Right atrium auricular region (tissue), 2 donors: ENCODE measurements at places on chromosomes 3 and 15. TPM values are rescaled to one million over a fixed set of nuclear protein-coding genes. Genes with fewer than 3 reads are reported as not detected.

Gene VPS8
- total RNA-seq: 23.0 TPM

DNA sequence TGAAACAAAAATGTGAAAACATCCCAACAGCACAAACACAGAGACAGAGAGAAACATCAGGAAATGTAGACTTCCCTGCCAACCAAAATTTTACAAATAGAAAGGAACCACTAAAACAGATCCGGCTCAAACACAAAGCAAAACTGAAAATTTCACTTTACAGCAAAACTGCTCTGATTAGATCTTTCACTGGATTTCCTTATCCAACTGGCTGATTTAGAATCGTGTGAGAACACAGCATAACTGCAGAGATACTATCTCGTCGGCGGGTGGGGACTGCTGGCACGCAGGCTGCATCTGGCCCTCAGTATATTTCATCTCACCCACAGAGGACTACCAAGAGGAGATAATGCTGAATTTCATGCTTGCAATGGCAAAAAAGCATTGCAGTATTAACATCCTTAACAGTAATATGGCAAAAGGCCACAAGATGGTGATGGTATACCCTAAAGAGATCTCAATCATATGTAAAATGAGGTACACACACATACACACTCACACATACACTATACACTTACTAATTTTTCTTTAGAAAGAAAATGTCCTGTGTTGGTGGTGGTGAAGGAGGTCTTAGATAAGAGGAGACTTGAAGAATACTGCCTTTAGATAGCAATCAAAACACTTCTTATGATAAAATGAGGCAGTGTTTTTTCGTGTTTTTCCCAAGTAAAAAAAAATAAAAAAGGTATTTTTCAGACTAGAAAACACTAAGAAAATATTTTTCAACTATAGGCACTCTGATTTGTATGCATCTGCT, 10.6 kb upstream of the LEO1 start:
- DNase-seq: no peak

Gene AQP9
- total RNA-seq: 1.1 TPM

Gene FHIT
- 10.4 TPM for total RNA-seq

DNA sequence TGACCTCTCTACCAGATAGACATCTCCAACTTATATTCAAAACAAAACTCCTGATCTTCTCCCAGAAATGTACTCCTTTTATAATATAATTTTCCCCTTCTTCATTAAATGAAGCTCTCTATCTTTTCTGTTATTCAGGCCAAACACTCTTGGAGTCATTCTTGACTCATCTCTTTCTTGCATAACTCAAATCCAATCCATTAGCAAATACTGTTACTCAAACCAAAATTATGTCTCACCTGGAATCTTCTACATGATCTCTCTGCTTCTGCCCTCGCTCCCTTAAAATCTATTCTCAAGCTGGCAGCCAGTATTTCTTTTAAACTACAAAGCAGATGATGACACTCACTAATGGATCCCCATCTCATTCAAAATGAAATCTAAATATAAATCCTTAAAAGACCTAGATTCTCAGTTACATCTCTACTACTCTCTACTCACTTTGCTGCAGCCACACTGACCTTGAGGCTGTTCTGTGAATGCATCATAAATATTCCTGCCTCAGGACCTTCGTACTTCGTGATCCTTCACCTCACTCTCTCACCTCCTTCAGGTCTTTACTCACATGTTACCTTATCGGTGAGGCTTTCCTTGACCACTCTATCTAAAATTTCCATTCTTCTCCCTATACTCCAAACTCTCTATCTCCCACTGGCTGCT, 160.9 kb downstream of the TBC1D5 start:
- DNase-seq: no peak

Gene HRG
- not detected for total RNA-seq

Gene COMMD4
- 52.4 TPM for total RNA-seq

Gene CDHR4
- not detected for total RNA-seq

Gene DPPA2
- not detected for total RNA-seq

- no peak for DNase-seq
Measured at GRCh38 chr3:102129760-102130608, 280.7 kb downstream of the NFKBIZ start.

Gene DUOX2
- 0.08 TPM for total RNA-seq

Gene GADL1
- total RNA-seq: not detected

- DNase-seq: peak; percentile 75
Measured at GRCh38 chr3:36893137-36893557, 51.7 kb downstream of the TRANK1 start.

DNA sequence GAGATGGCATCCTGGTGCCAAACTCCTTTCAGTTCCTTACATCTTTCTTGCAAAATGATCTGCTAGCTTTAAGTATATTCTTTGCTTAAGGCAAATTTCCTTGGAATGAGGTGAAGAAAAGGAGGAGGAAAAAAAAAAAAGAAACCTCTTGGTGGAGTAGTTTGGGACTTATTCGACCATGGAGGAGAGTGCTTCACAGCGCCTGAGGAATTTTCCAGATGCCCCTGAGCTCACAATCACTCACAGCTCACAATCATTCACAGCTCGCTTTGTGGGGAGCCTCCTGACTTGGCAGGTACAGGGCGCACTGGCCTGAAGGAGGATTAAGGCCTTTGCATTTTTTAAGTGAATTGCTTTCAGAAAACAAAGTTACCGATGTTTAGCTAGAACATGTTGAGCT, 53.9 kb downstream of the BOC start:
- DNase-seq: no peak

DNA sequence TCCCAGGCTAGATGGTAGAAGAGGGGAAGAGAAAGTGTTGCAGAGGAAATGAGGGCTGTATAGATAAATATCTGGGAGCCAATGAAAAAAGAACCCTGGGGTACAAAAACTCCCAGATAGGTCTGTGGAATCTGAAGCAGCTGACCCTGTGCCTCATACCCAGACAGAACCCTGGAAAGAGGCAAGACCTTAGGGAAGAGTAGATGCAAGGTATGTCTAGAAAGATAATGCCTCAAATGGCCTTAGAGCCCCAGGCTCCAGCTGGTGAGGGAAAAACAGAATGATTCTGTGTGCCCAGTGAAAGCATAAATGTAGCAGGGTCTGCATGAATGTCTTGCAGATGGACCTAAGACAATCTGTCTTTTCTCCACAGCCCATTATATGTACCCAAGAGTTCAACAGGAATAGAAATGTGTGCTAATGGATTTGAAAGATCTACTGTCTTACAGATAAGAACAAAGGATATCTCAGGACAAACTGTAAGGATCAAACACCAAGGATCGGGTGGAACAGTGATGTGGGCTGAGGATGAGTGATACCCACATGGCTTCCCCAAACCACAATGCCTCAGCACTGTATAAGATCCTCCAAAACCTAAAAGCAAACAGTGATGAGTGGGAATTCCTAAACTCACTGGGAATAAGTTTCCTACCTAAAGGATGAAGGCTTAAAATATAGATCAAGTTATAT, 58.8 kb downstream of the NCEH1 start:
- no peak for DNase-seq

- no peak for DNase-seq
Measured at GRCh38 chr3:131608296-131608695, 105.5 kb upstream of the MRPL3 start.

Gene SCAP
- total RNA-seq: 46.5 TPM

Gene GRM7
- total RNA-seq: not detected

- no peak for DNase-seq
Measured at GRCh38 chr3:150945226-150946032, 27.1 kb downstream of the CLRN1 start.

Gene ISY1
- 14.3 TPM for total RNA-seq

Gene SMCO1
- 42.3 TPM for total RNA-seq

Gene NTRK3
- total RNA-seq: 1.5 TPM

DNA sequence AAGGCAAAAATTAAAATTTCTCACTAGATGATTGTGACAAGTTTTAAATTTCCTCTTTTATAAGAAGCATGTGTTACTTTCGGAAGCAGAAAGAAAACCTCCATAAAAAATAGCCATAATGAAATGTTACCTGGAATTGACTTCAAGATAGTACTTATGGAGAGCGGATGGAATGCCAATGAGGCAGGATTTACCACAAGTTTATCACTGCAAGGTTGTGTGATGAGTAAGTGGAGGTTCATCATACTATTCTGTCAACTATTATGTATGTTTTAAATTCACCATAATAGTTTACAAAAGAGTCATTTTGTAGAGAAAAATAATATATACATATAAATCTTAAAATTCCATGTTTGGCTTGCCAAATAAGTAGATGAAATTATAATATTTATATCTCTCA, 230.3 kb downstream of the SCAPER start:
- DNase-seq: no peak

Gene SLC6A1
- 4.1 TPM for total RNA-seq

GRCh38 chr3:55297706-55298105, 189.4 kb downstream of the WNT5A start:
- DNase-seq: no peak

Gene SLC9C1
- 1.3 TPM for total RNA-seq

Gene ABI3BP
- 46.7 TPM for total RNA-seq

DNA sequence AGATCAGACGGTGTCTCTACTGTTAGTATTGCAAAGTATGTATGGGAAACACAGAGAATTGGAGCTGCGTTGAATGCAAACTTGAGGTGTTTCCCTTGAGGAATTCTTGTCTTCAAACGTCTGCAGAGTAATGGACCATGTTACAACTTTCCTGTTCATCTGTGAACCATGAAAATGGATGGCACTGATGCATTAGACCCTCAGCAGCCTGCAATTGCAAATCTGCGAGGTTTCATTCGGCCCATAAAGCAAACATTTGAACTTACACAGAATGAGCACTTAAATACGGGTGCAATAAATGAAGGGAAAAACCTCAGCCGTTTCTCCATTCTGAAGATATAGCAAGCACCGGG, 49.7 kb downstream of the LRRN1 start:
- DNase-seq: no peak

- no peak for DNase-seq
Measured at GRCh38 chr15:57306944-57307411, 69.3 kb upstream of the CGNL1 start.
